ENCODE measurements at places on chromosomes 12 and 14.
A peak's percentile ranks its signal among the peaks of the same experiment; 100 is the strongest.

- DNase-seq: no peak
These were observed 492.1 kb upstream of the TMEM132C start for GRCh38 chr12:127774828-127775227.

DNA sequence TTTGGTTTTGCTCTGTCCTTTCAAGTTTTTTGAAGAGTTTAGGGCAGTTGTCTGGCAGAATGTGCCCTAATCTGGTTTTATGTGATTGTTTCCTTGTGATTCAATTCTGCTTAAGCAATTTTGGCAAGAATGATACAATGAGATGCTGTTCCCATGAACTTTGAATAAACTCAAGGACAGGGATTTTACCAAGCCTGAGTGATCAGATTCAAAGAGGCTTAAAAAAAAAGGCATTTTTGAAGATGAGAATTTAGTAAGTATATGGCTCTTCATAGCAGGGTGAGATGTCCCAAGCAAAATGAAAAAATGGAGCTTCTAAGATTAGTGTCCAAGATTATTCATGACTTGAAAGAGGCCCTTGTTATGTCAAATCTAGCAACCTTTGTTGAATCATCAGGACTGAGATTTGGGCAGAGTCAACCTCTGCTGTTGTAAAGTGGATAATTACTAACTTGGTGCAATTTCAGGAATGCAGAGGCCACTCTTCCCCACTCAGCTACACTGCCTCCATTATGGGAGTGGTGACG, 180.6 kb upstream of the NUDT4 start:
- DNase-seq: no peak

- no peak for DNase-seq
These were observed 67.1 kb upstream of the SINHCAF start for GRCh38 chr12:31393004-31393550.

DNA sequence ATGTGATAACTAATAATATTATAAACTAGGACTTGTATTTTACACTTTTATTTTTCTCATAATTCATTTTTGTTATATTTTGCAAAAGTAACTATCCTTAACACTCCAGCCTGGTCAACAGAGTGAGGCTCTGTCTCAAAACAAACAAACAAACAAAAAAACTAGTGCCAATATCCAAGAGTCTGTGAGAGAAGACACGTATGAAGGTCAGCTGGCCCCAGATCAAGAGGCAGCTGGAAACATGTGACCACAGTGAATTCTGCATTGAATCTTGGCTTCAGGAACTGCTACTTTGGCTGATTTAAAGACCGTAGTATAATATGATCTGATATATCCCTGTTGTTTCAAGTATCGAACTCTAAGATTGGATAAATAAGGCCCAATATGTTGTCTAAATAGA, 47.0 kb downstream of the ESR2 start:
- no peak for DNase-seq

DNA sequence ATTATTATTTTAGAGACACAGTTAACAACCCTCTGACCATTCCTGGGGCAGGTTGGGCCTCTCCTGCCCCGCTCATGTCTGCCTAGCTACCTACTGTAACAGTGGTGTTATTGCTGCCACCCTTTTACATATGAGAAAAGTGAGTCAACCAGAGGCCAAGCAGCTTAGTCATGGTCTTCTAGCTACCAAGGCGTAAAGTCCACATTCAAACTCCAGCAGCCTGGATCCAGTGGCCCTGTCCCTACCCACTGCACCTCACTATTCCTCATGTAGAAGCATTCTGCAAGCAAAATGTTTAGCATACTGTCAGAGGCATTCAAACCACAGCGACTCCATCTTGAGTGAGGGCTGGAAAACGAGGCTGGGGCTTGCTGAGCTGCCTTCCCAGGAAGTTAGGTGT, 95.8 kb downstream of the SLC15A4 start:
- DNase-seq: no peak

DNA sequence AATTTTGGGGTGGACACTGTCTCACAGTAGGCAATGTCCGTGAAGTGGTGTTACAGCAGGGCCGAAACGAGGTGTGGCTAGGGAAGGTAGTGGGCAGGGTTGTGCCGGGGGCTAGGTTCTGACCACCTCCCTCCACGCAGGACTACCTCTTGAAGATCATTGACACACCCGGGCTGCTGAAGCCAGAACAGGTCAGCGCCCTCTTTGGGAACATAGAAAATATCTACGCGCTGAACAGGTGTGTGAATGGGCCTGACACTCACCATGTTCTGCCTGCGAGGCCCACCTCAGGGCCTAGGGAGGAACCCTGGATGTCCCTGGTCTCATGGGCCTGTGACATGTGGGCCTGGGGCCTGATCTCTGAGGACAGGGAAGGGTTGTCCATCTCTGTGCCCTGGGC, 24.6 kb downstream of the PLEKHG3 start:
- DNase-seq: no peak

GRCh38 chr14:20219033-20219432, 4.5 kb upstream of the OR11H6 start:
- DNase-seq: no peak

DNA sequence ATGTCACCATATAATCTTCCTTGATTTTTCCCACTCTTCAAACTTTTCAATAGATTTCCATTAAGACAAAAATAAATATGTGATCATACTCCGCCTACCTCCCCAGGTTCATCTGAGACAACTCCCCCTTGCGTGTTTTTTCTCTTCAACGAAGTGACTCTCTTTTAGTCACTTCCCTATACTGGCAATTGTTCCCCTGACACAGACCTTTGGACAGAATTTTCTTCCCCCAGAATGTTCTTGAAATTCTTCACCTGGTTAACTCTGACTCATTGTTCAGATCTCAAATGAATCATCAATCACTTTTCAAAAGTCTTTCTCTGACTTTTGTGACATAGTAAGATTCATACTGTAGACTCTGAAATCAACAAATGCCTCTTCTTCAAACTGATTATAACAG, 727.3 kb upstream of the LMO3 start:
- DNase-seq: no peak

GRCh38 chr12:96448300-96448699, 41.1 kb upstream of the CFAP54 start:
- DNase-seq: peak; percentile 92

DNA sequence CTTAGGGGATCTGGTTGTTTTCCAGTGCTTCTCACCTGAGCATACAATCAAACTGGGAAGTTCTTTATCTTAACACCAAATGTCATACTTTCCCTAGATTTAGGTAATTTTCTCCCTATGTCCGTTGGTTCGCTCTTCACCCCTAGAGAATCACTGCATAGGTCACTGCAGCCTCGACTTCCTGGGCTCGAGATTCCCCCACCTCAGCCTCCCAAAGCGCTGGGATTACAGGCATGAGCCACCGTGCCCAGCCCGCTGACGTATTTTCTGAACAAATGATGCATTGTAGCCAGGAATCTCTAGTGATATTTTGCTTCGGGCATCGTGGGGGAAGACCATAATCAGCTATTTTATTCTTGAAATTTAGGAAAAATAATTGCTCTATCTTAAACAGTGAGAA, 1.1 kb upstream of the RPL41 start:
- peak; percentile 46 for DNase-seq

DNA sequence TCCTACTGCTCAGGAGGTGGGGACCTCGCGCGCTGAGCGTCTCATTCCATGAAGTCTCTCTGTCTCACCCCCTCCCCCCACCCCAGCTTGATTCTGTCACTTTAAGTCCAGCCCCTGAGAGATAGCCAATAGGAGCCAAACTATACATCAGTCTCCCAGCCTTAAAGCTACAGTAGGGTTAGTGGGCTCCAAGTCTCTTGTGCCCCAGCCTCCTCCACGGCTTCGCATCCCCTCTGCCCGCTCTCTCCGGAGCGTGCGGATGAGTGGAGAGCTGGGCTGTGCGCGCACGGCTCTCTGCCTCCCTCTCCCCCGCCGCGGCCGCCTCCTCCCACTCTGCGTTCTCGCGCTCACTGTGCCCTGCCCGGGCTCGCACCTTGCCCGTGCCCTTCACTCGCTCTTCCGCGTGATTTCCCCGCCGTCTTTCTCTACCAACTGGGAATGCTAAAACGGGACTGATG, at the start of gene ESRRB:
TSS of gene ESRRB (plus strand) at position 191 of the 458 bp plus-strand sequence. CDS start at position 456, 265 bp downstream.
- DNase-seq: peak; percentile 20

DNA sequence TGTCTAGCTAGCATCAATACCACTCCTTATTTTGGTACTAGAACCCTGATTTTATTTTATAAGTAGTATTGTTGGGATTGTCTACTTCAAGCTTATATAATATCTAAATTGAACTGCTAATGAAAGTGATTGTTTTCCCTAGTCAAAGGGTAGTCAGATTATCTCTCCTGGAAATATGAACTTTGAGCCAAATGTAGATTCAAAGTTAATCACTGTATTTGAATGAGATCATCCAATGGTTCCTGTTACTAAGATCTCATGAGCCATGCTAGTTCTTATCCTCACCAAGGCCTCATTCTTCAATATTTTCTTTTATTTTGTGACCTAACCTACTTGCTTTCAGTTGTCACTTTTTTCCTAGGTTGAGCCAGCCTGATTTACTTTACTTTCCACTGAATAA, 276.7 kb downstream of the RASSF9 start:
- no peak for DNase-seq

GRCh38 chr14:77099425-77100167, 1.5 kb downstream of the CIPC start:
- DNase-seq: peak; percentile 65

DNA sequence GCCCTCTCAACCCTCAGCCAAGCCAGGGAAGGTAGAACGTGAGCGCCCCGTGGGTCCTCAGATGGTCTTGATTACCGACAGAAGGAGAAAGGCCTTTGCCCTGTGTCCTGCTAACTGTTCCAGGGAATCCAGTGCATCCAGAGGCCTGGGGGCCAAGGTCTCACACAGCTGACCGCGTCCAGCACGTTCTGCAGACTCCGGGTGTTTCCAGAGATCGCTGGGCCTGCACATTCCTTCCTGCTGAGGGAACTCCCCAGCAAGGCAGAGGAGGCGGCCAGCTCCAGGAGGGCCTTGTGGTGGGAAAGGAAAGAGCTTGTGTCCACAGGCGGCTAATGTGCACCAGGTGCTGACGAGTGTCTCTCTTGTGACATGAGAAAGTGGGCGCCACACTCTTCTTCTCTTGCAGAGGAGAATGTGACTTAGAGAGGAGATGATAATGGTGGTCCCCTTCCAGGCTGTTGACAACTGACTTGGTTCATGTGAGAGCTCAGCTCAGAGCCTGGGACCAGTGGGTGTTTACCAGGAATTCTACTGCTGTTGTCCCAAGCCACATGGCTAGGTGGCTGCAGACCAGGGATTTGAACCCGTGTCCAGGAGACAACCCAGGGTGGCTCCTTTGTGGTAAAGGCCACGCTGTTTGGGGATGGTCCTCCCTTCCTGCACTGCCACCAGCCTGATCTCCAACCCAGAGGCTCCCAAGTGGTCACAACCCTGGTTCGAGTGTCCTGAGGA, 46.8 kb upstream of the DLK1 start:
- DNase-seq: no peak

- DNase-seq: no peak
These were observed 37.1 kb upstream of the OR5AU1 start for GRCh38 chr14:21192875-21193535.

GRCh38 chr12:88310666-88311065, 168.6 kb downstream of the TMTC3 start:
- DNase-seq: peak; percentile 32

- peak; percentile 66 for DNase-seq
These were observed 823 bp downstream of the ATG2B start for GRCh38 chr14:96362071-96362964.

- DNase-seq: no peak
These were observed 128.2 kb downstream of the KLHL28 start for GRCh38 chr14:44833376-44834060.

All from dermis blood vessel endothelial cell (primary cell).